ENCODE measurements at places on chromosomes 2 and 18.
A peak's percentile ranks its signal among the peaks of the same experiment; 100 is the strongest.

GRCh38 chr2:144454466-144455287 lies 65.2 kb downstream of the ZEB2 start:
- DNase-seq: no peak

DNA sequence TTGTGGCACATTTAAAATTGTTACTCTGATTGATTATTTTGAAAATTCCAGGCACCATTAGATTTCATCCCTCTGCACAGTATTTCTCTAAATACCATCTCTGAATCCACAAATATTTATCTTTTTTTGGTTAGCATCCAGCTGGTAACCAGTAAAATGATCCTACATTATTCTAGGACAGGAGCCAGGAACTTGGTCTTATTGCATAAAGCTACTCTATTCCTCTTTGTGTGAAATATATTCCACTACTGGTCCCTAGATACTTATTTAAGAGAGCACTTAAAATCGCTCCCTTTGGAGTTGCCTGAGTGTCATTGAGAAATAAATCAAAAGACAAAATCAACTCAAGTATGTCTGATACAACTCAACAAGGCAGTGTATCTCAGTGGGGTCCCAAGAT lies 7.4 kb upstream of the MBOAT2 start:
- DNase-seq: no peak

- DNase-seq: no peak
These were observed 17.1 kb downstream of the ARHGAP15 start for GRCh38 chr2:143146366-143146765.

- DNase-seq: no peak
These were observed 579.0 kb downstream of the RIT2 start for GRCh38 chr18:42536442-42536841.

DNA sequence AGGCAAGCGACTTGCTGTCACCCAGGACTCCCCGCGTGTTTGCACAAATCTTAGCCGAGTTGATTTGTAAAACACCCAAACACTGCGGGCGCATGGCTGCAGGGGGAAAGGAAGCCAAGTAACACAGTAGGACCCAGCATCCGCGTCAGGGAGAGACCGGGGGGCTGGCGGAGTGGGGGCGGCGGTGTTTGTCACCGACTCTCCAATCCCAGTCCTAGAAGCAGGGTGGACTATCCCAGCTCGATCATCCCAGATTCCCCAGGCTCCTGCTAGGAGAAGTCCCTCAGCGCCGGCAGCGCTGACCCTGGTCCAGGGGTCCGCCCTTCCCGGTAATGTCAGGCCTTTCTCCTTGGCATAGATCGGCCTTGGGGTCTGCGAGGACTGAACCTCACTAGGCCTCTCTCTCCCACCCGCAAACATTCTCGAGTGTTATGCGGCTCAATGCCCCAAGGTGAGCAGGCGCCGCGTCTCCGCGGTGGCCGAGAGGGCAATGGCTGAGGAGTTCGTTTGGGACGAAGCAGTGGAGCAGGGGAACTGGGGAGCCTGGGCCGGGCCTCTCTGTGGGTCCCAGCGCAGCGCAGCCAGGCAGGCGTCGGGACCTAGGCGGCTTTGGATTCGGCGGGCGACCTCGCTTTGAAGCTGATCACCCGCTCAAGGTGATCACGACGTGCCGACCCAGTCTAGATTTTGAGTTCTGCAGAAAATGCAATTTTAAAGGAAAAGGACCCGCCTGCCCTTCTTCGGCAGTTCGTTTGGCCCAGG lies 1.5 kb upstream of the GDF7 start:
- DNase-seq: no peak

- no peak for DNase-seq
These were observed 126.8 kb downstream of the PXDN start for GRCh38 chr2:1617425-1618021.

DNA sequence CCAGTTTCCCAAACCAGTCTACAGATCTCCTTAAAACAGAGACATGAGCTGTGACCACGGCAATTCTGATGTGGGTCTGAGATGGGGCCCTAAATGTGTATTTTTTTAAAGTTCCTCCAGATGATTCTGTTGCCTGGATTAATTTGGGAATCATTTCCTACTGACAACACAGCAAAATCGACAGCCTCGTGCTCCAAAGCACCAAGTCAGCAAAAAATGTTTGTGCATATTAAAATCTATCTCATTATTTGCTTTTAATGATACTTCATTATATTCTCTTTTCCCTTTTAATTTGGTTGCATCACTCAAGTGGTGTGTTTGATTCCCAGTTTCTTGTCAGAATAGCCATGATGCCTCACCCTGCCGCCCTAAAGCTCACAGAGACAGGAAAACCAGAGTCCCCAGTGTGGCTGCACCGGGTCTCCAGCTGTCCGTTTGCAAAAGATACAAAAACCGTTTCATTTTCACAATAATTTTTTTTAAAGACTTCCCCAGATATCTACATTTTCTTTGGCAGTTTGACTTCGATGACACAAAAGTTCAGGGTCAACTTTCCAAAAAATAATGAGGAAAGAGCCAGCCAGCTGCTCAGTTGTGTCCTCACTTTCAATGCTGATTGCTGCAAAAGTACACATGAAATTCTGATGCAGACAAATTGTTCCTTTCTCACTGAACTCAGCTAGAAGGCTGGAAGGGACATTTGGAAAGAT lies 443.2 kb upstream of the ID2 start:
- DNase-seq: no peak

GRCh38 chr2:75641587-75641986 lies 5.0 kb upstream of the MRPL19 start:
- no peak for DNase-seq

GRCh38 chr2:30275256-30275655 lies 43.9 kb downstream of the LBH start:
- DNase-seq: no peak

DNA sequence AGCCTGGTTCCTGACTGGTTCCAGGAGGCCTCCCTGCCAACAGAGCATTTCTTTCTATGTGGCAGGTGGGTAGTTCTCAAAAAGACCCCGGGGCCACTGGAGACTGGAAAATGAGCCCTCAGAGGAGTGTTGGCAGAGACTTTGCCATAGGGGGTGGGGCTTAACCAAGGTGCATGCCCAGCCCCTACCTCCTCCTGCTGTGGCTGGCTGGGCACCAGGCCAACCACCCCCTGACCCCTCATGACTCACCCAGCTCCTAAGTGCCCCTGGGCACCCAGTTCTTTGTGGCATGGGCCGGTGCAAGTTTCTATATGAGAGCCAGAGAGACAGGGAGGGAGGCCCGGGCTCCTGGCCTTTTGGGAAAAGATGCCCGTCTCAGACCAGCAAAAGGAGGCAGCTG lies 98.2 kb upstream of the SMAD2 start:
- DNase-seq: no peak

DNA sequence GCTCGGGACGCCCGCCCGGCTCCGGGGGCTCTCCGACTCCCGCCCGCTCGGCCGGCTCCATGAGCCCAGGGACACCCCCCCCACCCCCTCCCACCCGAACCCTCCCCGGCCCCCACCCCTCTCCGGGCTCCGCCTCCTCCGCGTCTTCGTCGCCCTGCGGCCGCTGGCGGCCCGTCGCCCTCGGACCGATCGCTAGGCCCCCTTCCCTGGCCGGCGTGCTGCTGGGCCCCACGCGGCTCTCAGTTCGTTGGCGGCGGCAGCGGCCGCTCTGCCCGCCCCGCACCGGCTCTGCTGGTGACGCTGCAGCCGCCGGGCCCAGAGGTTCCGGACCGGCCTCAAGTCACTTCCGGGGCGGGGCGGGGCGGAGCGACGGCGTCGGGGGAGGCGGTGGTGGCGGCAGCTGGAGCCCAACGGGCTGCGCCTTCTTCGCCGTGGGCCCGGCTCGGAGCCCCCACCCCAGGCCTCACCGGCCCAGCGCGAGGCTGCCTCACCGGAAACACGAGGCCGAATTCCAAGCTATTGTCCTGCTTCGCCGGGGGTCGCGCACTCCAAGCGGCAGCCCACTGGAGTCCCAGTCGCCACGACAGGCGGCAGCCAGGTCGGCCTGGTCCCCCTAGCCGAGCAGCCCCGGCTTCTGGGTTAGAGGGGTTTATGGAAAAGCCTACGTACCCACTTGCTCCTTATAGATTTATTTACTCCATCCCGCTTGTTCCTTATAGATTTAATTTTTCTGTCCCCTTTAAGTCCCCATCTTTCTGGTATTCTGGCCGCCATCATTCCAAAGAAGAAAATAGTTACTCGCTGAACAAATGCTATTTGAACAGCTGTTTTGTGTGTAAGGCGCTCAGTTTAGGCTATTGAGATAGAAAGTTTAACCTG lies at the start of gene PSME4:
Gene PSME4, minus strand, starts transcription at position 270 of the 879 bp plus-strand sequence. Its CDS starts 209 bp downstream, at position 61.
- DNase-seq: peak; percentile 91

GRCh38 chr18:9914584-9915290 lies 921 bp downstream of the VAPA start:
- DNase-seq: peak; percentile 79

DNA sequence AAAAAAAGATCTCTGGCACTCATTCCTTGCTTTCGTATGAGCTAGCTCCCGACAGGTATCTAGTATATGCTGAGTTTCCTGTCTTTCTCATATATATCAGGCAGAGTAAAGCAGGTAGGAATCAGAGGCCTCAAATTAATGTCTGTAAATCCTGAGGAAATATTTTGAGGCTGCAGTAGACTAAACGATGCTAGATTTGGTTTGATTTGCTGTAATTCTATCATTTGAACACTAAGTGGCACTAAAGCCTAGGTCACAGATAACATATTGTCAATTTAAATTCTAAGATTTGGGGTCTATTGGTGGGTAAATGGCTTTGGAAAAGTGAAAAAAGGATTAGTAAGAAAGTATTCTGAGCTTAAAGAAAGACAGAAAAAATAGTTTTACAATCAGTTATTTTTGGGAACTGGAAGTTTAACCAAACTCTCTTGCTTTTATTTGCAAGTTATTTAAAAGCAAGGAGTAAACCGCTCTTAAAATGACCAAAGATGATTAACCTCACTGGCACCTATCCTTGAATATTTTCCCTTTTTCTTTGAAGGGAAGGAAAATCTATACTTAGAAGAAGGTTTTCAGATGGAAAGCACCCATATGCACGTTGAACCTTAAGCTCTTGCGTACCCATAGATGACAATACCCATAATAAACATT lies 37.6 kb upstream of the SLC4A10 start:
- no peak for DNase-seq

GRCh38 chr2:11344956-11345677 lies 681 bp upstream of the ROCK2 start:
- peak; percentile 30 for DNase-seq

DNA sequence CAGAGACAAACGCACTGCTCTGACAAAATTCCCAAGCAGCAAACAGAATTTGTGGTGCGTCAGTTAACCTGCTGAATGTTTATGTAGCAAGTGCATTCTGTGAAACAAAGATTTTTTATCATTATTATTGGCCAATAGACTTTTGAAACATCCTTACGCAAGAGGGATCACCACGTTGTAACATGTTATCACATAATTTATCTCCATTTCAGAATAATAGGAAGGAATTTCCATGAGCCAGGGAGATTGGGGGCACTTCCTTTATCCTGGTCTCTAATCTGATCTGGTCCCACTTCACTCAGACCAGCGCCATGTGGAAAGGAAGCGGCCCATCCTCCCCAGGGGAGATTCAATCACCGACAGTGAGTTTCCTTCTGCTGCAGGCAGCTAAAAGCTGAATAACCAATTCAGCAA lies 166.1 kb downstream of the PID1 start:
- DNase-seq: no peak

- no peak for DNase-seq
These were observed 48.2 kb downstream of the CABYR start for GRCh38 chr18:24187049-24187448.

DNA sequence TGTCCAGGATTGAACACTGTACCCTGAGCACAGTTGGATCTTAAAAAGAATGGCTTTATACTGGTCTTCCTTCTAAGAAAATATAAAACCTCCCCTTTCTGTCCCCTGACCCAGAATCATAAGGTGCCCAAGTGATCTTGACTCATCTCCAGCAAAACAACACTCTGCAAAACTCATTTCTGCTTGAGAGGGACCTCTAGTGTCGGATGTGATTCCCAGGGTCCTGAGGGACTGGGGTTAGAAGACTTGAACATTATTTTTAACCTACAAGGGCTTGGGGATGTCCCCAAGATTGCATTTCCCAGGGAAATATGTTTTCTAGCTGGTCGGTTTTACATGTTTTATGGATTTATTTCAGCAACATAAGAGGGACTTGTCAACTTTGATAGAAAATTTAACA lies 1318.5 kb upstream of the CELF4 start:
- DNase-seq: no peak

DNA sequence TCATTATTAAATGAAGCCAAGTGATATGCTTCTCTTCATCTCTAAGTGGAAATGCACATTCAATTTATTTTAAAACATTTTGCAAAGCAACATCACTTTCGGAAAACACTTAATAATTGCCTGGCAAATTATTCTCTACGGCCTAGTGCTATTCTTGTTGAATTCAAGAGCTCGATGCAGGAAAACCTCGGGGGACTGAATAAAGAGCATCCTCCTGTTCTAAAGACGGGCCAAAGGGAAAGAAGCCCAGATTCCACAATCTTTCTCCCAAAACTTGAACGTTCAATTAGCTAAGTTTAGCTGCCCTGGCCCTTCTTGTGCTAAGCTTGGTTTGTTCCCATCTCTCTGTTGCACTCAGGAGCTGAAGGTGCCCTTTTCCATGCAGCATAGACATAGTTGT lies 23.2 kb upstream of the SEH1L start:
- DNase-seq: no peak

DNA sequence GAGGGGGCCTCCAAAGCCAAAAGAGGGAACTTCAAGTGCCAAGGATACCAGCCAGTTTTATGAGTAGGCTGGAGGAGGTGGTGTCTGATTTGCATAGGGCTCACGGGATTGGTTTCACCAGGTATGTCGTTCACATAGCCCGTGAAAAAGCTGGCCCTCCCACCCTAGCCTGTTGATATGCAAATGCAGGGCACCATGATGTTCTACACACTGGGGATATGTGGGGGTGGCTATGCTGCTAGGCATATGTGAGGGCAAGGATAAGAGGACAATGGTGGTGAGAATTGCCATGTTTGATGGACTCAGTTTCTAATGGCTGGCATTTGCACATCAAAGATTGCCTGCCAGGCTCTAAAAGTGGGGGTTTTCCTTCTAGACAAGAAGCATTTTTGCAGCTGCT lies 378.6 kb downstream of the DPP10 start:
- no peak for DNase-seq

- DNase-seq: no peak
These were observed 143.4 kb upstream of the SMAD7 start for GRCh38 chr18:49094136-49094535.

DNA sequence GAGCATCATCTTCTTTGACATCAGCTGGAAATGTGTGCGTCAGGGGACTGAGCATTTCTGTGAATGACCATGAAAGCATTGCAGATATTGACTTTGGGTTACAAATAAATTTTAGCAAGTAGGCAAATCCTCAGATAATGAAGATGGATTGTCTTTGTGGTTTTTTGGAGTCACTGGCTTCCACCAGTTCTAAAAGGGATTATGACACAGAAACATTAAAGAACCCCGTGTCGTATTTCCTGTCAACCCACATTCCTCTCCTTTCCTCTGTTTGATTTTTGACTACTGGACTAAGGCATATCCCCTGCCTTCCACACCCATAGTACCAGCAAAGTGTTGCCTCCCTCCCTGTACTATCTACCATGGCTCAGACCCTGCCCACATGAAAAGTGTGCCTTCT lies 268.1 kb downstream of the MYO3B start:
- DNase-seq: no peak

- no peak for DNase-seq
These were observed 365.0 kb upstream of the CDH2 start for GRCh38 chr18:28541934-28542333.

GRCh38 chr2:96987301-96987909 lies 1.0 kb upstream of the FAM178B start:
- DNase-seq: no peak

- no peak for DNase-seq
These were observed 27.1 kb upstream of the ELOA2 start for GRCh38 chr18:47062471-47062870.

GRCh38 chr18:13216711-13217465 lies 1.7 kb upstream of the LDLRAD4 start:
- peak; percentile 62 for DNase-seq

GRCh38 chr2:15053542-15053941 lies 421.0 kb downstream of the LRATD1 start:
- no peak for DNase-seq

Data from naive thymus-derived CD8-positive, alpha-beta T cell (primary cell).